Inflammatory macrophage treated with lipopolysaccharide for 4 hours (primary cell): ENCODE measurements at places on chromosomes 13 and 19.

DNA sequence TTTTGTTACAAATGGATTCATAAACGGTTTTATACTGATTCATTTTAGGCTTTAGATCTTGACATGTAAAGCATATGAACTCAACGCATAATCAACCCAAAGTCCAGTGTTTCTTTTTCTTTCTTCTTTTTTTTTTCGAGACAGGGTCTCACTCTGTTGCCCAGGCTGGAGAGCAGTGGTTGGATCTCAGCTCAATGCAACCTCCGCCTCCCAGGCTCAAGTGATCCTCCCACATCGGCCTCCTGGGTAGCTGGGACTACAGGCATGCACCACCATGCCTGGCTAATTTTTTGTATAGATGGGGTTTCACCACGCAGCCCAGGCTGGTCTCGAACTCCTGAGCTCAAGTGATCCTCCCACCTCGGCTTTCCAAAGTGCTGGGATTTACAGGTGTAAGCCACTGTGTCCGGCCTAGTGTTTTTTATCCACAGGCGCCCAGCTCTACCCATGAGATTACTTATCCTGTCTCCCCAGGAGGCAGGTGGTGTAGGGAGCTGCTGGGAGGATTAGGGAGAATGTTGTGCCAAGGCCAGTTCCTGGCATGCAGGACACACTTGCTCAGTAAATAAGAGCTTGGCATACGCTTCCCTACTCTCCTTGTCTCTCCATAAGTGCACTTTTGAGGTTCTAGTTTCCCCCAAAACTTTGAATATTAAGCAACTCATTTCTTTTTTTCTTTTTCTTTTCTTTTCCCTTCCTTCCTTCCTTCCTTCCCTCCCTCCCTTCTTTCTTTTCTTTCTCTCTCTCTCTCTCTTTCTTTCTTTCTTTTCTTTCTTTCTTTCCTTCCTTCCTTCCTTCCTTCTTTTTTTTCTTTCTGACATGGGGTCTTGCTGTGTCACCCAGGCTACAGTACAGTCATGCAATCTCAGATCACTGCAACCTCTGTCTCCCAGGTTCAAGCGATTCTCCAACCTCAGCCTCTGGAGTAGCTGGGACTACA, 4.8 kb upstream of the CEBPA start:
- no peak for DNase-seq

- peak; percentile 50 for DNase-seq
These were observed 7.9 kb upstream of the PDE4A start for GRCh38 chr19:10412257-10412977.

- DNase-seq, result no peak
These were observed 2896.3 kb upstream of the PCDH20 start for GRCh38 chr13:64311948-64312347.

DNA sequence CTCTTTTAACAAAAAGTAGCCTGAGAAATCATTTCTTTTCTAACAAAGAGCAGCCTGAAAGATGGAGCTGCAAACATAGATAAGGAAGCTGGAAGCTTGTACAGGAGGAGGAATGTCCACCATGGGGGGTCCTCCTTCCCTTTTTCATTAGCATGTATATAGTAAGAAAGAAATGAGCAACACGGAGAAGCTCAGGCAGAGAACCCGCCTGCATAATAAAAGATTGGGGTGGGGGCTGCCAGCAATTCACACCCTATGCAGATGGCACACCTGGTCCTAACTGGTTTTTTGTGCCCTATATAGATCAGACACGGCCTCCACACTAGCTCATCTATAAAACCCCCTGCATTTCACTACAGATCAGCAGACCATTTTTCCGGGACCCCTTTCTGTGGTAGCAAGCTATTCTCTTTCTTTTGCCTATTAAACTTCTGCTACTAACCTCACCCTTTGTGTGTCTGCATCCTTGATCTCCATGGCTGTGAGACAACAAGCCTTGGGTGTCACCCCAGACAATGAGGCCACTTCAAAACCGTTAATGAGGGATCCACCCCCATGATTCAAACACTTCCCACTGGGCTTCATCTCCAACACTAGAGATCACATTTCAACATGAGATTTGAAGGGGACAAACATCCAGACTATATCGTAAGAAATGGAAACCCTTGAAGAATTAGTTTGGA, 167.5 kb upstream of the FREM2 start:
- DNase-seq, result no peak

DNA sequence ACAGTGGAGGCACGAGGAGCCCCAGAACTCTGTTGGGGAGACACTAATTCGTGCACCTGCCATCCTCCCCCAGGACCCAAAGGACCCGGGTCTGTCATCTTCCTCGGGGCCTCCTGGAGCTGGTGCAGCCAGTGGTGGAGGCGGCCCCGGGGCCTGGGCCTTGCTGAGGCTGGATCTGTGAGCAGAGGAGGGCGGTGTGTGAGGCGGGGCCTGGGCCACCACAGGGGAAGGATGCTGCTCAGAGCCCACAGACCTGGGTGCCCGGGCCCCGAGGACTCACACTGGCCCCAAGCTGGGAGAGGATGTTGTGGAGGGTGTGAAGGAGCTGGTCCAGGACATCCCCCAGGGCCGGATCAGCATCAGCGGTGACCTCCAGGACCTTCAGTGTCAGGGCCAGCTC, 8.3 kb downstream of the IFNL3 start:
- DNase-seq, result no peak

DNA sequence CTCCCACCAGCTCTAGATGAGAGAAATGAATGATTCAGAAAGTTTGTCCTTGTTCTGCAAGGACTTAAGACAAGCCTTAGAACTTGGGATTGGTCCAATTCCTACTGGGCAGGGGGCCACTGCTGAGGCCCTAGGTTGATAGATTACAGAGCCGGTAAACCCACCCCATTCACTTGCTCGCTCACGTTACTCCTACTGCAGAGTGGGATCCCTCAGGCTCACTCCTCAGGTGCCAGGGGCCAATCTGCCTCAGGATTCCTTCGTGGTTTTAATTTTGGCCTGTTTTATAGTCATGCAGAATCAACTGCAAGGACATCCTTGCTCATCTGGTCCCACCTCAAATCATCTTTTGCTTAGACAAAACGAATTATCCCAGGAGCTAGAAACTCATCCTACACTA, 59.0 kb downstream of the SERP2 start:
- no peak for DNase-seq

- DNase-seq, result peak; percentile 42
These were observed at the start of gene TMEM272 for GRCh38 chr13:51844862-51845573. TSS of gene TMEM272 (minus strand) at chr13:51845177. CDS start at chr13:51838530, 6,647 bp downstream.

GRCh38 chr19:45142726-45143110, 18.1 kb downstream of the NKPD1 start:
- no peak for DNase-seq

DNA sequence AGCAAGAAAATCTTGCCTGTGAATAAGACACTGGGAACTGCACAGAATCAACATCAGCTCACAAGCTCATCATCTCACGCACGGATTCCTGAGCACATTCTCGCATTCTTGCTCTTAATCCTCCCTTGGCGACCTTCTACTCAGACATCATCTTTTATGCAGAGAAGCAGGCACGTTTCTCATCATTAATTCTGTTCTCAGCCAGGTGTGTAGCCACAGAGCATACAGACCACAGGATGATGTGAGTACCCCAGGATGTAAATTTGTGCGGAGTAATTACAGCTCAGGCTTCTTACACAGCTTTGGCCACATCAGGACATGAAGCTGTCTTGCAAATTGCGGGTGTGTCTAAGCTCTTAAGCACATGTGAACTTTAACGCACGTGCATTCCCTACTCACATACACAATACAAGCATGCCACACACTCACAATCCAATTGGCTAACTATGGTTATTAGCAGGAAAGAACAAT, 36.5 kb upstream of the SACS start:
- no peak for DNase-seq

DNA sequence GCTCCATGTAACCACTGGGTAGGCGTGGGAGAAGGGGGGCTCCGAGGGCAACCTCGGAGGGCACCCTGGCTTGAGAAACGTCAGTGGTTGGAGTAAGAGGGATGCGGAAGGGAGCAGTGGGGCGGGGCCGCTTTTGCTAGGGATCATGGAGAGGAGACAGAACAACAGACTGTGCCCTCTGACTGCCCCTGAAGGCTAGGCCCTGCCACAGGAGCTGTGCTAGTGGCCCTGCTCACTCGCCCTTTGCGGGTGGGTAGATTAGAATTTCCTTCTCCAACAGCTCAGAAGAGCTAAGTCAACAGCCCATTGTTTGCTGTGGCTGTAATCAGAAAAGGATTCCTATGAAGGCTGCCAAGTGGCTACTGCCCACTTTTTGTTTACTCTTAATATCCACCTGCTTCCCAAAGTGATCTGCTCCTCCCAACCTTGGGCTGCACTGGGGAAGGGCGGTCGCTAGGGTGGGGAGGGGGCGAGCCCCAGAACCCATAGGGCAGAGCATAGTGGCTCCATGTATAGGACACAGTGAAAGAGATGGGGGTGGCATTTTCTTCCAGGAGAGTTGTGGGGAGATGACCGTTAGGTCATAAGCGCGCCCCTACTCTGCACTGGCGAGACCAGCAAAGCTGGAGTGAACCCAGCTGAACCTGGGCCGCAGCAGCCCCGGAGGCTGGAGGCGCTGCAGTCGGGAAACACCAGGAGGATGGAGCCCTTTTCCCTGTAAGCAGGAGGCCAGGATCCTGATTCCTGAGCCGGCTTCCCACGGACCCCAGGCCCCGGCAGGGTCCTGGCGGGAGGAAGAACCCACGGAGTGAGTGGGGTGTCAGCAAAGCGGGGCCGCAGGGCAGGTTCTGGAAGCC, 1.9 kb upstream of the C1QTNF9 start:
- no peak for DNase-seq

GRCh38 chr13:74135326-74136083, 1.3 kb upstream of the KLF12 start:
- DNase-seq, result peak; percentile 64

DNA sequence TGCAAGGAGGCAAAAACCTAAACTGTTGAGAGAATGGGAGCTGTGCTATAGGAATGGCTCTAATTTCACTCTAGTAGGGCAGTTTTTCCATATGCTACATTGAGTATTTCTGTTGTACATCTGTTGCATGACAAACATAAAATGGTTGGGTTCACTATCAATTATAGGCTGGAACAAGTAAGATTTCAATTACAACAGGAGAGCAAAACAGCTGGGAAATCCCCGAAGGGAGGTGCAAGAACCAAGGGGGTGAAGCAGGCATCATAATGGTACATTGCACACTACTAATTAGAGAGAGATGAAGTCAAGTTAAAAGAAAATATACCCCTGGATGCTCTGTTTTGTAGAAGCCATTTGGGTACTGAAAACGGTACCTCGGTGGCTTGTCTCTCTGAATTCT, 389.5 kb downstream of the PCDH9 start:
- no peak for DNase-seq

- DNase-seq, result no peak
These were observed 159.6 kb downstream of the GGACT start for GRCh38 chr13:100428986-100429385.

DNA sequence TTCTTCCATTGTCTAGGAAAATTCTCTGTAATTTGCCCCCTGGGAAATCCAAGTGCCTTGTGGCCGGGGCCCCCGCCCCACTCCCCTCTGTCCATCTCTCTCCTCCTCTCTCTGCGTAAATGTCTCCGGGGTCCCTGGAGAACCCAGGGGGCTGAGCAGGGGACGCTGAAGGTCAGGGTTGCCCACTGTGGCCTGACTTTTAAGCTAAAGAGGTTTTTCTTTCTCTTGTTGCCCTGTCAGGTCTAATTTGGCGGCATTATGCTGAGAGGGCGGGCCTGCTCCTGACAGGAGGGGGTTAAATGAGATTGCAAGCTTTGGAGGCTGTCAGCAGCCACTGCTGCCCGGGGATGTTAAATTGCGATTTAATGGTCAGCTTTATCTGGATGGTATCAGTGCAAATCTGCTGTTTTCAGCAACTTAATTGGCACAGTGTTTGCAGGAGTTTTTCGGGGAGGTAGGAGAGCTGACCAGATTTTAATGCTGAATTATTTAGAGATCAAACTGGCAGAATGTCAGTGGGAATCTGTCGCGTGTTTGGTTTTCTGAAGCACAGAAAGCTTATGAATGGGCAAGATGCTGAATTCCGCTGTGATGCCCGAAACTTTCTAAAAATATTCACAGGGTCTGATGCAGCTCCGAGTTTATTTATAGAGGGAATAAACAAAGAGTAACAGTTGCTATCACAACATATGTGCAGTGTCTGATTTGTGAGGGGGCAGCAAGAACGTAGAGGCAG, 93.2 kb upstream of the SOX1 start:
- no peak for DNase-seq

- no peak for DNase-seq
These were observed 93.9 kb downstream of the UBL3 start for GRCh38 chr13:29756506-29756905.

GRCh38 chr13:26476111-26476781, 81.2 kb upstream of the WASF3 start:
- DNase-seq, result no peak

- DNase-seq, result peak; percentile 35
These were observed 2.6 kb downstream of the BBC3 start for GRCh38 chr19:47228168-47228936.

DNA sequence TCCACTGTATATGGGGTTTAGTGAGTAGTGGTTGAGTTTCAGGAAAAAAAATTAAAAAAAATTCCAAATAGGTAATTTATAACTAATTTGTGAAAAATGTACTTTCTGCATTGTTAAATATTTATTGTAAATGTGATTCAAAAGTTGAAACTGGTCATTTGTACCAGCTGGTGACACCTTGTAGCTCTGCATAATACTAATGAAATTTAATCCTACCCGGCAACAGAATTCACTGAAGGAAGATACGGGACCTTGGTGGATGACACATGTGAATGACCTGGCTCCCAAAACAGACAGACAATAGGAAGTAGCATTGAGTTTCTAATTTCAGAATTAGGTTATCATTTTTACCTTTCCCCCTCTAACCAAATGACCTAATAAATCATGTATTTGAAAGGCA, 73.8 kb downstream of the SLITRK6 start:
- no peak for DNase-seq

GRCh38 chr19:15433519-15434069, 14.8 kb upstream of the AKAP8L start:
- no peak for DNase-seq

GRCh38 chr19:58059671-58060078, 593 bp downstream of the ZNF135 start:
- no peak for DNase-seq

GRCh38 chr19:43634506-43634871, 5.2 kb downstream of the CADM4 start:
- DNase-seq, result no peak

DNA sequence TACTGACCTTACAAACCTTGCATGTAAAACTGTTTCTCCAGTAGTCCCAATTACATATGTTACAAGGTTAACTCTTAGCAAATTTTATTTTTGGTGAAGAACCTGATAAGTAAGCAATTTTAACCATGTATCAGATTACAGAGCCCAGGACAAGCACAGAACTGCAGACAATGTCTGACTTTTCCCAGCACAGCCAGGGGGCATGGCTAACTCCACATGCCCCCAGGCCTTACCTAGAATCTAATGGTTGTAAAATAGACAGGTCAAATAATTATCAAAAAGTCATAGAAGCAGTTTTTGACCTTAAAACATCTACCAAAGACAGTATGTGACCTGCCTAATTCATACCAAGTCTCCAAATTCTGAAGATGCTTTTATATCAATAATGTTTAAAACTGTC, 364.1 kb downstream of the FOXO1 start:
- DNase-seq, result no peak
